Pulmonary artery endothelial cell (primary cell): ENCODE measurements at places on chromosomes 1 and 21. TPM values are rescaled to one million over a fixed set of nuclear protein-coding genes. Genes with fewer than 3 reads are reported as not detected.

Gene FAM131C
- 0.14 and 0.20 TPM in 2 replicates for total RNA-seq

Gene CHODL
- total RNA-seq, result 0.07 TPM in 1 of 2 replicates, not detected in the other

Gene S100A7A
- not detected in 2 replicates for total RNA-seq

Gene SYNC
- 11.8 and 12.1 TPM in 2 replicates for total RNA-seq

Gene DIRAS3
- 0.59 and 5.4 TPM in 2 replicates for total RNA-seq

Gene RNU1-3
- total RNA-seq, result under 0.01 TPM in 2 replicates

Gene LAX1
- 0.11 and 0.13 TPM in 2 replicates for total RNA-seq

Gene COL6A1
- 15.8 and 18.7 TPM in 2 replicates for total RNA-seq

Gene KLF17
- not detected in 2 replicates for total RNA-seq

Gene OR2T33
- not detected in 2 replicates for total RNA-seq

Gene PMVK
- 13.9 and 17.6 TPM in 2 replicates for total RNA-seq

Gene KRTAP7-1
- not detected in 2 replicates for total RNA-seq

Gene SPRR2F
- not detected in 2 replicates for total RNA-seq

Gene ODR4
- 12.9 and 18.3 TPM in 2 replicates for total RNA-seq

Gene CCDC181
- 0.74 and 0.86 TPM in 2 replicates for total RNA-seq

Gene PSRC1
- 5.5 and 12.8 TPM in 2 replicates for total RNA-seq

Gene PDZK1
- 0.07 and 0.14 TPM in 2 replicates for total RNA-seq

Gene PCP4L1
- not detected in 2 replicates for total RNA-seq
